Activated CD4-positive, alpha-beta T cell treated with anti-CD3 and anti-CD28 coated beads, Interleukin-2, amount 50 U/mL, for 1 hour (primary cell): ENCODE measurements at places on chromosomes 12 and 14.

DNA sequence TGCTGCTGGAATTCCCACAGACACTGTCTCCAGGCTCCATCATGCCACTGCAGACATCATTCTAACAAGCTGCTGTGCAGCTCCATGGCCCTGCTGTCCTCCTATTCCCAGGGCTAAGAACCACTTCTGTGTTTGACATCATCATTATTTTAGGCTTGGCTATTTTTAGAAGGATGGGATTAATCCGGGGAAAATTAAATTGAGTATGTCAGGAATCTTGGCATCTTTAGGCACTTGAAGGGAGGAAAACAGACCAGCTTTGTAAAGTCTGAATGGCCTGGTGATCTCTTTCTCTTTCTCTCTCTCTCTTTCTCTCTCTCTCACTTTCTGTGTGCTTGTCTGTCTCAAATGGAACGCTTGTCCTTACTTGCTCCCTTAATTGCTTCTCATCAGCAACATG, 568.3 kb upstream of the FLRT2 start:
- no peak for DNase-seq

DNA sequence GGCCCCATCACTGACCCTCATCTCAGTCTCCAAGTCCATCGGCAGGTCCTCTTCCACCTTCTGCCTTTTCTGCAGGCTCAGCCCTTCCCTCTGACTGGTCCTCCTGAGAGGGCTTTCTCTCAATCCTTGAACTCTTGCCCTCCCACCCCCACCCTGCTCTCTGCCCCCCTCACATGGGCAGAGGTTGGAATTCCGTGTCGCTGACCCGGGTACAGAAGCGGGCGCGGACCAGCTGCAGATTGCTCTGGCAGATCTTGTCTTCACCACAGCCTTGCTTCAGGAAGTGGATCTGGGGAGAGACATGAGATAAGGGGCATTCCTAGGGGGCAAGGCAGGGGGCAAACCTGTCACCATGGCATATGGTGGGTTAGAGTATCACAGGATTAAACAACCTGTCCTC, 12.4 kb downstream of the ITGA7 start:
- no peak for DNase-seq

DNA sequence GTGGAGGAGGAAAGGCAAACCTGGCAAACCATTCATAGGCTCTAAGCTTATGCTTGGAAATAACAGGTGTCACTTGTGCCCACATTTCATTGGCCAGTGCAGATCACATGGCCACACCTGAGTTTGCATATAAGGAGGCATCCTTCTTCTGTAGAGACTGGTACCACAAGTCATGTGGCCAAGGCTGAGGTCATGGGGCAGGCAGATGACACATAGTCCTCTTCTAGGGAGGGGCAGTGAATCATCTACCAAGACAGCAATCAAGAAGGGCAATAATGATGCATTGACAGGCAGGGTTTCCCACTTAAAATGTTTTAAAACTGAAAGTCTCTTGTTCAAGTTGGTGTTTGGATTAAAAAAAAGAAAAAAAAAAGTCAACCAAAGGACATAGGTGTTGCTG, 77.3 kb downstream of the DAAM1 start:
- no peak for DNase-seq

DNA sequence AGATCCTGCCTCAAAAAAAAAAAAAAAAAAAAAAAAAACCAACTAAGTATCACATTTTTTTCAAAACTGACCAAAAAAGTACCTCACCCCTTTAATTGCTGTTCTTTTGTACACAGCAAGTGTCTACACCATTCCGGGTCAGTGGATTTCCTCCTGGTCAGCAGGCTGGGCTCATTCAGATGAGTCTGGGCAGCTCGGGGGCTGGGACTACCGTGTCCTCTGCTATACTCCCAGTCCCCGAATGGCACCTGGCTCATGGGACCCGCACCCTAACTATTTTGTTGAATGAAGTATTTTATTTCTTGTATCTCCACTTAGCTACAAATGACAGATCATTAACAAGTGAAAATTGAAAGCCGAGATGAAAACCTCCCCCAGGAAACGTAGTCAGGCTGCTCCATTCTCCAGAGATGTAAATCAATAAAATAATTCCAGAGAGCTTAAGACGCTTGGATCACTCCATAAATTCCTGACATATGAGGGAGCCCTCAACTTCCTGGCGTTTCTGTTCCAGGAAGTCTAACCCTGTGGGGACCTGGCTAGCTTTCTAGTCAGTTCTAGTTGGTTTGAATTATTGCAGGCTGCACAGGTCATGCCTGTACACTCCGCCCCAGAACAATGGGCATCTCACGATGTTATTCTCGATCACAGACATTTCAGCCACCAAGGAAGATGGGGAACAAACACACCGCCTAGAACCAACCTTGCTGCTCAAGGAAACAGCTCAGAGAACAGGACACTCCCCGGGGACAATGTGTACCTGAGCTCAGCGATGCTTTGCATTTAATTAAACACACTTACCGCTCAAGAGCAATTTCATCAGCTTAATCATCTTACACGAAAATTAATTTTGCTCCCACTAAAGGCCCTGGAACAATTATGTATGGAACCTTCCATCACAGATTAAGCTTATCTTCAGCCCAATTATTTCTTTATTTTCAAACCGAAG, 76.3 kb downstream of the RIMBP2 start:
- DNase-seq: no peak

GRCh38 chr12:127606476-127607015, 660.4 kb upstream of the TMEM132C start:
- DNase-seq: no peak

DNA sequence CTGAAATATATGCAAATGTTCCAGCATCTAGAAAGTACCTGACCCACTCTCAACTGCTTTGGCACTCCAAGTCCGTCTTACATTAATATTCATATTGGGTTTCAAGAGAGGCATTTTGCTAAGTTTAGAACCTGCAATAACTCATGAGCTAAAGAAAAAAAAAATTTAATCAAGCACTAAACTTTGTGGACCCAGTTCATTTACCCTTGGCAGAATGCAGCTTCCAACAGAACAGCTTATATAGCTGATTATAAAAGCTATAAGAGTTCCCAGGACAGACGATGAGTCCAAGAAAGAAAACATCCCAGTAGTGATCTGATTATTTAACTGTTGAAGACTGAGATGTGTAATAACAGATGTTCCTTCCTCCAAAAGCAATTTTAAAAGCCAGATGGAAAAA, 592.0 kb downstream of the KCNH5 start:
- no peak for DNase-seq

GRCh38 chr12:52952076-52952801, 3.3 kb downstream of the KRT18 start:
- no peak for DNase-seq

GRCh38 chr14:34051966-34052657, 101.2 kb upstream of the EGLN3 start:
- DNase-seq: no peak

DNA sequence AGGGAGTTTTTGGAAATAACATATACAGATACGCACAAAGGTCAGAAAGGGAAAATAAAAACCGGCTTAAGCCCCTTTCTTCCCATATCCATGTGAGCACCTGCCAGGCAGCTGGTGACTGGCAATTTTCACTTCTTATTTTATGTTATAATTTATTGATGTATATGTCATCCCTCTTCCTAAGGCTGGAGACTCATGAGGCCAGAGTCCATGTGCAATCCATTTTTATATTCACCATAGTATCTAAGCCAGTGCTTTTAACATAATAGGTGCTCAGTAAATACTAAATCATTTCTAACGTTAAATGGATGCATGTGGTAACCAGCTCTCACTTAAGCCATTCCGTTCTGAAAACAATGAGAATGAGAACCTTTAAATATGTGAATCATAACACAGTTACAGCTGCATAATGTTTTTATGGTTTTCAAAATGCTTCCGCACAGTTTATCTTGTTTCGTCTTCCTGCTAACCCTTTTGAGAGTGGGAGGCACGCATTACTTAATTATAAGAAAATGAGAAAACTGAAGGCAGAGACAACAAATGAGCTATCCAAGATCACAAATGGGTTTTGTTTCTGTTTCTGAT, 178.3 kb downstream of the CACNA1C start:
- DNase-seq: no peak

DNA sequence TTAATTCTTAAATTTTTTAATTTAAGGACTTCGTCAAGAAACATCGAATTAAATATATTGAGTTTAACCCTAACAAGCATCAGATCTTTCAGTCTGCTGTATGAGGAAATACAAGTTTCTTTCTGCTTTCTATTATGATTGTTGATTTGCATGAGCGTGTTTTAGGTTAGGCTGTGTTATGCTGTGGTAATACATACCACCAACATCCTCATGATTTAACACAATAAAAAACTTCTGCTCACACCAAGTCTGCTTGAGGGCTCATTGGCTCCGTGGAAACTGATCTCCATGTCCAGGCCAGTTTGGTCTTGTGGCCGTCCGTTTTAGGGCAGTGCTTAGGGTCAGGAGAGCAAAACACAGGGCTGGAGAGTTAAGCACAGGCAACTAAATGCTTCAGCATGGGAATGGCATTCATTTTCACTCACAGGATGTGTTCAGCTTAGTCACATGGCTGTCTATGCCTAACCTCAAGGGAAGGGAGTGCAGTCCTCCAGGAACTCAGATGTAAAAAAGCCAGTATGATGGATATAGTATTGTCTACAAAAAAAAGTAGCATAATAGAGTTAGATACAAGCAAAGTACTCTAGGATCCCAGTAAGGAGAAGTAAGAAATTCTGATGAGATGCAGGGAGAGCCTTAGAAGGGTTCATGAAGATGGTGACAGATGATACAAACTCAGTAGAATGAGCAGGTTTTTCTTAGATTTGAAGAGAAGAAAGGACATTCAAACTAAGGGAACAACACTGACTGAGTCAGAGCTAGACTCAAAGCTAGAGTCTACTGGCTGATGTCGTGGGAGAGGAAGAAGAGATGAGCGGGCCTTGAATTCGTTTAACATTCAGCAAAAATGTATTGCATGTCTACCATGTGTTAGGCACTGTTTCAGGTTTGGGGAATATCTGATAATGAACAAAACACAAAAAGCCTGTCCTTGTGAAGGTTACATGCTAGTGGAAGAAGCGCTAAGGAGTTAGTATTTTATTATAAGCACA, 16.3 kb downstream of the MARK3 start:
- no peak for DNase-seq

GRCh38 chr14:59273737-59274136, 85.3 kb downstream of the DAAM1 start:
- no peak for DNase-seq

DNA sequence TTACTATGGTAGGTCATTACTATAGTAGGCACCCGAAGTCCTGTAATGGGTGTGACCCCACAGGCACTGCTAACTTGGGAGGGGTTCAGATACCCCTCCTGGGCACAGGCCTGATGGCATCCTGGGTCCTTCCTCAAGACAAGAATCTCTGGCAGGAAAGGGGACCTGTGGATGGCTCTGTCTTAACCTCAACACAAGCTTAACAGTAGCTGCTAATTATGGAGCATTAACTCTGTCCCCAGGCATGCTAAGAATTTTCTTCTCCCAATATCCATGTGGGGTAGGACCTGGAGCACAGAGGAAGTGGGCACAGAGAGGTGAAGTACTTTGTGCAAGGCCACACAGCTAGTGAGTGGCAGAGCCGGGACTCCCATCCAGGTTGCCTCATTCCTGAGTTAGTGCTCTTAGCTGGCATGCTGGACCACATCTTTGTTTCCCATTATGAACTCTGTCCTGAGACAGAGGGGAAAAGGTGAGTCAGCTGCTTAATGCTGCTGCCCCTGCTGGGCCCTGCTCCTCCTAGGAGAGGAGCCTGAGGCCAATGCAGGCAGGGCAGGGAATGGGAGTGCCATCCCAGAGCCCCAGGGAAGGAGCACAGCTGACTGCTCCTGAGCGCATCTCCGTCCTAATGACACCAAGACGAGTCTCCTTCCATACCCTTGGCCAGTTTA, 32.1 kb downstream of the GALNT16 start:
- DNase-seq: no peak

DNA sequence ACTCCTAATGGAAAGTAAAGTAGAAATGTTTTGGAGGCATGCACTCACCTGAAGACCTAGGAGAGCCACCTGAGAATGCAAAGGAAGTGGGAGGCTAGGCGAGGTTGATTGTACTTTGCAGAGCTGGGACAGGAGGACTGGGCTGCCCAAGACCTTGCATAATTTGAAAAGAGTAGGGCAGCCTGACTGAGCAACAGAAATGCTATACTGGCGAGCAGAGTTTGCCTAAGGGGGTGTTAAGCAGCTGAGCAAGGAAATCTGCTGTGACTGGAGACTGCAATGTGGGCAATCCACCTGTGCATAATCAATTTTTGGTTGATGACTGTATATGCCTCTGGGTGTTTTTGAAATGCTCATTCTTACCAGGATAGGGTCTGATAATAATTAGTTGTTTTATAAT, 834.1 kb downstream of the TRHDE start:
- DNase-seq: no peak

GRCh38 chr12:40225984-40226602, 1.3 kb downstream of the LRRK2 start:
- no peak for DNase-seq

GRCh38 chr12:92602930-92603623, 99.7 kb upstream of the PLEKHG7 start:
- no peak for DNase-seq

DNA sequence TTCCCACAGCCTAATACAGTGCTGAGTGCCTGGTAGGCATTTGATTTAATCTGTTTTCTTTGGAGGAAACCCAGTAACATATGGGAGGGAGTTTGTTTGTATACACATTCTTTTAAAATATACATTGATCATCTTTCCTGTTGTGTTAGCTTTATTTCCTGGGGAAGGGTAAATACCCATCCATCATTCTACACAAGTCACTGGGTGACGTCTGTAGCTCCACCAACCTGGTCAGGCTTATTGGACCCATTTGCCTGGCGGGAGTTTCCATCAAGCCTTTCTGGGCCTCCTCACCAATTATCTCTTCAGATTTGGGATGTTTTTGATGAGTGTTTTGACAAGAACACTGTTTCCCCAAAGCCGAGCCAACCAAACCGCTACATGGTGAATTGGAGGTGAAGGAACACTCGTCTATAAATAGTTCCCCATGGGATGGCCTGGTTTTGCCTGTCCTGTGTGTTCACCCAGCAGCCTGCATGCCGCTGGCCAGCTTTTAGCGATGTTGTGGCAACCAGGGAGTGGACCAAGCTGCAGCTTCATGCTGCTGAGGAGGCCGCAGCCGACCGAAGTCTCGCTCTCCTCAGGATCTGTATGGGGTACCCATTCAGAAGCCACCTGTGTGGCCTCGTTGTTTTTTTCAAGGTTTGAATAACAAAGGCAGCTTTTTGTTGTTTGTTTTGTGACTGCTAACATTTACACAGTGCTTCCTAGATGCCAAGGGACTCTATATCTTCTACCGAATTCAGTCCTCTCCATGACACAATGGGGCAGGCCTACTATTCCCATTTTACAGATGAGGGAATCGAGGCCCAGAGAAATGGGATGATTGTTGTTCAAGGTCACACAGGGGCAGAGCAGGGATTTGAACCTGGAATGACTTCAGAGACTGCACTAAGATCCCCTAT, 22.6 kb downstream of the PLXNC1 start:
- no peak for DNase-seq
